ENCODE measurements at places on chromosomes 6 and 20.

GRCh38 chr6:121597654-121598053 lies 162.2 kb downstream of the GJA1 start:
- no peak for DNase-seq

DNA sequence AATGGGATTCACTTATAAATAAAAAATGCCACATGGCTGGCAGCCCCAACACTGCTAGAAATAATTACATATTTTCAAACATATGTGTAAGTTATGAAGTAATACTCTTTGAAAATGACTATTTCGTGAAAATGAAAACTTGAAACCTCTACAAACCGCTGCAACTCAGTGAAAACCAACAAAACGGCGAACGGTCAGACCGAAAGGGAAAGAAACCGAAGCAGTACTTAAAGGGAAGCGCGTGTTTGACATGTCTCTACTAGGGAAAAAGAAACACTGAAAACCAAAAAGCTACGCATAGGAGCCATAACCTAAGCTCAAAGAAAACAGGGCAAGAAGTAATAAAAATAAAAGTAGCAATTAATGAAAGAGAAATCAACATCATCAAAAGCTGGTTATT lies 121.0 kb upstream of the GGTLC1 start:
- no peak for DNase-seq

- no peak for DNase-seq
These were observed 25.5 kb downstream of the FARS2 start for GRCh38 chr6:5286780-5287179.

DNA sequence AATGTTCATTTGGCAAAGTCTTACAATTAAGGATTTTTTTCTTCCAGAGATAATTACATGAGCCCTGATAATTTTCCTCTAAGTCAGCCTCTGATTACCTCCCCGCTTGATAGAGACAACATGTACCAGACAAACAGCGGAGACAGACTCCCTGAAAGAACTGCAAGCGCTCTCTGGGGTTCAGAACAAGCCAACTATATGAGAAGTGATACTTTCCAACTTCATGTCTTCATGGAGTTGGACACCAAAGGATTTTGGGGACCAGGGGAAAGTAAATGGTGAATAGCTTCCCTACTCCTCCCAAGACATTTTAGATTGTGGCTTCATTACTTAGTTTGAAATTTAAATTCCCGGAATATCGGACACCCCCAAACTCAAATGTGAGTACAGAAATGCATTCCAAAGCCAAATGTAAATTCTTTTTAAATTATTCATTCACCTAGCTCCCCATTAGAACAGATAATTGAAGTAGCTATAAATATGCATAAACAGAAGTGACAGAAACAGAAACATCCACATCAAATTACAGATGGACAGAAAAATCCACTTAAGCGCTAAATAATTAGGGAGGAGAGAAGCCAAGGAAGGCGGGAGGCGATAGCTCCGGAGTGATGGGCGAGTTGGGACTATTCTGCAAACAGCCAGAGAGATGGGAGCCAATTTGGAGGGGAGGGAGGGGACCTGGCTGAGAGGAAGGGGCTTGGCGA lies 129.7 kb upstream of the AKAP12 start:
- no peak for DNase-seq

GRCh38 chr6:3808199-3808598 lies 41.0 kb upstream of the FAM50B start:
- no peak for DNase-seq

DNA sequence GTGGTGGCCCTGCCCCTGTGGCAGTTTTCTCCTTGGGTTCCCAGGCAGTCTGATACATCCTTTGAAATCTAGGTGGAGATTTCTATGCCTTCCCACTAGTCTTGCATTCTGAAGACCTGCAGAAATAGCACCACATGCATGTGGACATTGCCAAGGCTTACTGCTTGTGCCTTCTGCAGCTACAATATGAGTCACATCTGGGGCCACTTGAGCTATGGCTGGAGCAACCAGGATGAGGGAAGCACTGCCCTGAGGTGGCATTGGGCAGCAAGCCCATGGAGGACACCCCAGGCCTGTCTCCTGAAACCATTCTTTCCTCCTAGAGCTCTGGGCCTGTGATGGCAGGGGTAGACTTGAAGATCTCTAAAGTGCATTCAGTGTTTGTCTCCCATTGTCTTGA lies 15.7 kb upstream of the HLA-DQB2 start:
- DNase-seq, result no peak

GRCh38 chr20:64219202-64219601 lies 36.3 kb upstream of the PCMTD2 start:
- no peak for DNase-seq

DNA sequence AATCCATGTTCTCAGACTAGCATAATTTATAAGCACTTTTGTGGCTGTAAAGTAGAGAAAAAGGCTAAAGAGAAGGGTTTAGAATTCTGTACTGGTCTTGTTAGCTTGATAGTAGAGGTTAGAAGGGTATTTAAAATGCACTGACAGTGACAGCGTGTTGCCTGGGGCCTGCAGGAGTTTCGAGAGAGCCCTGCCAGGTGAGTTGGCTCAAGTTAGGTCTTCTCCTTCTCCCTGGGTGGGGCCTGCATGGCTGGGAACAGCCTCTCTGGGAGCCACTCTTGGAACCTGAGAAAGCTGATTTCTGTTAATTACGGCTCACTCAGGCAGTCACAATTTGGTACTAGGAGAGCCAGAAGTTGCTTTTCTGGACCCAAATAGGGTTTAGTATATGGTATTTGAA lies 103.7 kb downstream of the ARID1B start:
- DNase-seq, result no peak

GRCh38 chr6:99821164-99821563 lies 172.9 kb downstream of the MCHR2 start:
- no peak for DNase-seq

- peak; percentile 14 for DNase-seq
These were observed 110.4 kb upstream of the ARMC2 start for GRCh38 chr6:108737594-108738546.

DNA sequence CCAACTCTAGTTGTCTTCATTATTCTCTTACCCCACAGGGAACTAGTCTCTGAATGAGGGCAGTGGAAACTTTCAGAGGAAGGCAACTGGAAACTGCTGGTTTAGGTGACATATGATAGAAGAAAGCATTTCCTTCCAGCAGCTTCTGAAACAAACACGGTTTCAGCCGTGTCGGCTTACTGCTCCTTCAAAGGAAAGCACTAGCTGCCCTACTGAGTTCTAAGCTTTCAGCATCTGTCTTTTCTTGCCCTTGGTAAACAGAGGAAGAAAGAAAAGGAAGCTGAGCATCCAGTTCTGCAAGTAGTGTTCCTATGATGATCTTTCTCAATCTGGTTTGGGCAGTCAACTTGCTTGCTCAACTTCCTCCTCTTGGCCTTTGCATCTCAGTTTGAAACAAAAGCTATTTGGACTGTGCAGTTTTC lies 117.5 kb upstream of the CEP85L start:
- no peak for DNase-seq

DNA sequence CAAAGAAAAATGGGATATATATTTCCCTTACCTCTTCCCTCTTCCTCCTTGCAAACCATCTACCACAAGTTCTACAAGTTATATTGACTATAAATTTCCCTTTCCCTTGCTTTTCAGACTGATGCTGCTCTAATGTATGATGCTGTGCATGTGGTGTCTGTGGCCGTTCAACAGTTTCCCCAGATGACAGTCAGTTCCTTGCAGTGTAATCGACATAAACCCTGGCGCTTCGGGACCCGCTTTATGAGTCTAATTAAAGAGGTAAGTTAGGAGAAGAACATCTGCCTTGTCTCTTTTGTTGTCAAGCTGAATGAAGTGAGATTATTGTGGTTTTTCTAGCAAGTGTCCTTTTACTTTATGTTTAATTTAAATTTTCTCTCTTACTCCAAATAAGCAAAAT lies 406.0 kb downstream of the GRIK2 start:
- DNase-seq, result no peak

- DNase-seq, result no peak
These were observed 51.6 kb downstream of the LAMP5 start for GRCh38 chr20:9565910-9566550.

DNA sequence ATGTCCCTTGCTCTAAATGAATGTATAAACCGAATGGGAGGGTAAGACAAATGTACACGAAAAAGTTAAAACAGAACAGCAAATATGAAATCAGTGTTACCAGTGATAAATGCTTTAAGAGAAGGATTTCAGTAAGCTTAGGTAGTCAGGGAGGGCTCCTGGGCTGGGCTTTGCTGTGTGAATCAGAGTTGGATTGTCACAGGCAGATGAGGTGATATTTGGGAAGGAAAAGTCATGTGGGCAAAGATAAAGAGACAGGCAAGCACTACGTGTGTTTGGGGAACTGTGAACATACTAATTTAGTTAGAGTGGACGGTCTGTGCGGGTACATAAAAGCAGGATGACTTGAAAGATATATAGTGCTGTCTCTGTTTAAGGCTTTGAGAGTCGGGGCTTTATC lies 114.8 kb downstream of the CRYBG1 start:
- no peak for DNase-seq

DNA sequence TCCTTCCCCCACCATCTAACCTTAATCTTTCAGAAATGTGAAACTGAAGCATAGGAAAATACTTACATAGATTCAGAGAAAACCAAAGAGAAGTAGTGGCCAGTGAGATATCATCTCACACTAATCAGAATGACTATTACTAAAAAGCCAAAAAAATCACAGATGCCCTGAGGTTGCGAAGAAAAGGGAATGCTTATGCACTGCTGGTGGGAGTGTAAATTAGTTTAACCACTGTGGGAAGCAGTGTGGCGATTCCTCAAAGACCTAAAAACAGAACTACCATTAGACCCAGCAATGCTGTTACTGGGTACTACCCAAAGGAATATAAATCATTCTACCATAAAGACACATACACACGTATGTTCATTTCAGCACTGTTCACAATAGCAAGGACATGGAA lies 9.2 kb upstream of the PREX1 start:
- no peak for DNase-seq

- no peak for DNase-seq
These were observed 33.5 kb upstream of the NXT1 start for GRCh38 chr20:23317081-23317480.

- DNase-seq, result no peak
These were observed 5.3 kb downstream of the ANKRD6 start for GRCh38 chr6:89438248-89438647.

- DNase-seq, result no peak
These were observed 14.1 kb upstream of the OSER1 start for GRCh38 chr20:44224637-44225036.

GRCh38 chr6:169639653-169640278 lies 62.1 kb downstream of the WDR27 start:
- no peak for DNase-seq

DNA sequence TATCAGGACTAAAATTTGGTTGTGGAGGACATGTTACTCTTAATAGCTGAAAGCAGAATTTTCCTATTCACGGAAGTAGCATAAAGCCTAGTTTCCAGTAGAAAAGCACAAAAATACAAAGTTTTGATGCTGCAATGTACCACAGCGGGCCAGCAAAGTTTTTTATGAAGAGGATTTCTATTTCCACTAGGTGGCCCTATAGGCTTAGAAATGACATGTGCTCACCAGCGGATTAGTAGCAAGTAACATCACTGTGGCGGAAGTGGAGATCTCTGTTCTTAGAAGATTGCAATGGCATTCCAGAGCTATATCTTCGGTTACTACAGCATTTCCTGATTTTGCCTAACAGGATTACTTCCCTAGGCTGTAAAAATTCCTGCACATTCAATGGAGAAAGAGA lies 1219.0 kb upstream of the EYS start:
- no peak for DNase-seq

DNA sequence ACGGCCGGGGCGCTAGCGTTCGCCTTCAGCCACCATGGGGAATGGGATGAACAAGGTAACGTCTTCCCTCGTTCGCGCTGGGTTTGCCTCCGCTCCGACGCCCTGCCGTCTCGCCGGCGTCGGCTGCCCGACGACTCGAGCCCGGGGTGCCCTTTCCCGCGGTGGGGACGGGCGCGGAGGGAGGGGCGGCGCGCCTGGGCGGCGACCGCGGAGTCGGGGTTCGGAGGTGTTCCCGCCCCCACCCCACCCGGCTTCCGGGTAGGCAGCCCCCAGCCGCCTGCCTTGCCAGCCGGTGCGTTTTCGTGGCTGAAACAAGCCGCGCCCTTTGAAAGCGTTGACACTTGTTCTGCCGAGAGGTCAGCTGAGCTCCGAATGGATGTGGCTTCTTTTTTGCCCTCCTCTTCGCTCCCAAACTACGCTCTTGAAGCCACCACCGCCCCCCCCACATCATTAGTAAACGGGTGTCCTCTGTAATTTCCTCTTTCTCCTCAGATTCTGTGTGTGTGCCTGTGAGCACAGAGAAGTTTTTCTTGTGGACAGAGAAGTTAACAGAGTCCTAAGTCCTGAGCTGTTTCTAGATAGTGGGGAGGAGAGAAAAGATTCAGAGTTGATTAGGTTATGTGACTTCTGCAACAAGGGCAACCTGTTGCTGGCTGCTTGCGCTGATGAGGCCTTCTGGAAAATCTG lies 362 bp downstream of the DUSP22 start:
- DNase-seq, result peak; percentile 40

GRCh38 chr20:39070484-39071231 lies 108.5 kb downstream of the DHX35 start:
- DNase-seq, result no peak

DNA sequence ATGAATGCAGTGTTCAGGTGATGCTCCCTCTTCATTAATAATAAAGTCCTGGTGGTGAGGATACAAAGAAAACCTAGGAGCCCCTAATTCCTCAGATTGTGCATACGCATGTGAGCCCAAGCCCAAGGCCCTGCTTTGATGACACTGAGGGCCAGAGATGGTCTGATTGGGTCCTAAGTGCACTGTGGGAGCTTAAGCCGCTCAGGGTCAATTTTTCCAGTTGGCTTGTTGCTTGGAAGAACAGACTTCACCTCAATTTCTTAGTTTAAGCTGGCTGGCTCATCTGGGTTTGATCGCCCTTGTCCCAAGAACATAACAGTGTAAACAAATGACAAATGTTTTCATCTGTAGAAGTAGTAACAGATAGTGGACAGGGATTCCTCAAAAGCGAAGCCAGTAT lies 41.4 kb downstream of the INSM1 start:
- no peak for DNase-seq

DNA sequence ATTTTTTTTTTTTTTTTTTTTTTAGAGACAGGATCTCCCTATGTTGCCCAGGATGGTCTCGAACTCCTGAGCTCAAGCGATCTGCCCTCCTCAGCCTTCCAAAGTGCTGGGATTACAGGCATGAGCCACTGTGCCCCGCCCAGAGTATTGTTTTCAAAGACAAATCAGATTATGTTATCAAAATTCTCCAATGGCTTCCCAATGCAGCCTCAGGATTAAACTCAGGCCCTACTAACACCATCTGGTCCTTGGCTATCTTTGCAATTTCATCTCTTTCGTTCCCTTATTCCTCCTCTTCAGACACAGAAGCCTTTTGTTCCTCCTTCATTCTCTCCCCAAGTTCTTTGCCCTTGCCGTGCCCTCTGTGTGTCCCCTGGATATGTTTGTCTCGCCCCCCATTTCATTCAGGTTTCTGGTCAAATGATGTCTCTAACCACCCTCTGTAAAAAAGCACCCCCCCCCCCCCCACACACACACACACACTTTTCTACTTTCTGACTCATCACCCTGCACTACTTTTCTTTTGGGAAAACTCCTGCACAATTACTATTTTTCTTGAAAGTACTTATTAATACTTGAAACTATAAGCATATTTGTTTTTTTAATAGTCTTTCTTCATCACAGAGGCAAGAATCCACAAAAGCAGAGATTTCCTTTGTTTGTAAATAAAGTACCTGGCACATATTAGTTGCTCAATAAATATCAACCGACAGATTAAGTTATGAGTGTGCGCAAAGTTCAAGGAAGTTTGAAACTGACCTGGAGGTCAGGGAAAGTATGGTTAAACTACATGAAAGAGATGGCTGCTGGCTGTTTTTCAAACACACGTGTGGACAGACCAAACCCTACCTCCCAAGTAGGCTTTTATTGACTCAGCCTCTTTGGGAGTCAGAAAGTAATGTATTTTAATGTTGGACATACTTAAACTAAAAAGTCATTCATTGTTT lies 16.7 kb downstream of the BTN1A1 start:
- DNase-seq, result no peak

Data from stimulated activated CD8-positive, alpha-beta memory T cell treated with anti-CD3 and anti-CD28 coated beads, Interleukin-7, amount 100 ng/mL, for 24 hours (primary cell).